CD4-positive, alpha-beta T cell treated with Interleukin-2 at 100 ng/mL for 4 hours (primary cell): ENCODE measurements at places on chromosomes 6 and 20.

DNA sequence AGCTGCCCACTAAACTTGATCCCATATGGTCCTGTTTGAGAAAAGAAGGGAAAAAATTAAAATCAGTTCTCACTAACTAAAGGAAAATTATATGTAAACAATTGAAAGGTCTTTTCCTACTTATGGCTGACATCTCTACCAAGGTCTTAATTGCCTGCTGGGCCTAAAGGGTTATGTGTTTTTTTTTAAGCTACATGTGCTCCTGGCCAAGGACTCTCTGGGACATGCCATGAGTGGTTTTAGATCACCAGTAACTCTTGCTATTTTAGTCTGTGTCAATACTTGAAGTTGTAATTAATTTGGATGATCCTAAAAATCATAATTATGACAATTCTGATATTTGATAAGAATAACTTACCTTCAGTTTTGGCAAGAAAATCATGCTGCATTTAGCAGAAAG is 35.9 kb upstream of the EYA4 start:
- no peak for DNase-seq

DNA sequence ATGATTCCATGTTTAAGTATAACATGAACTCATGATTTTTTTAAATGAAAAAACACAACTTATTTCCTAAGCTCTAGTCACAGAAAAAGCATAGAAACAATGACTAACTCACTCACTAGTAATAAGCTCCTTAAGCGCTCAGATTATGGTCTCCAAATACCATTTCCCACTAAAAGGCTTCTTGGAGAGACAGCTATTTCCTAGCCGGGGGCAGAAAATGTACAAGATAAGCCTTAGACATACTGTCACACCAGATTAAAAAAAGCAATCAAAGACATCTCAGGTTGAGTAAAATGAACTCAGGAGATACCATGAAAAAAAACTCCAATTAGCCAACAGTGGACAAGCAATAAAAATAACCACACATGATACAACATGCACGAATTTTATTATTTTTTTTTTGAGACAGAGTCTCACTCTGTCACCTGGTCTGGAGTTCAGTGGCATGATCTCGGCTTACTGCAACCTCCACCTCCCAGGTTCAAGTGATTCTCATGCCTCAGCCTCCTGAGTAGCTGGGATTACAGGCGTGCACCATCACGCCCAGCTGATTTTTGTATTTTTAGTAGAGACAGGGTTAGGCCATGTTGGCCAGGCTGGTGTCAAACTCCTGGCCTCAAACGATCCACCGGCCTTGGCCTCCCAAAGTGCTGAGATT is 14.9 kb downstream of the SRPK1 start:
- DNase-seq, result no peak

DNA sequence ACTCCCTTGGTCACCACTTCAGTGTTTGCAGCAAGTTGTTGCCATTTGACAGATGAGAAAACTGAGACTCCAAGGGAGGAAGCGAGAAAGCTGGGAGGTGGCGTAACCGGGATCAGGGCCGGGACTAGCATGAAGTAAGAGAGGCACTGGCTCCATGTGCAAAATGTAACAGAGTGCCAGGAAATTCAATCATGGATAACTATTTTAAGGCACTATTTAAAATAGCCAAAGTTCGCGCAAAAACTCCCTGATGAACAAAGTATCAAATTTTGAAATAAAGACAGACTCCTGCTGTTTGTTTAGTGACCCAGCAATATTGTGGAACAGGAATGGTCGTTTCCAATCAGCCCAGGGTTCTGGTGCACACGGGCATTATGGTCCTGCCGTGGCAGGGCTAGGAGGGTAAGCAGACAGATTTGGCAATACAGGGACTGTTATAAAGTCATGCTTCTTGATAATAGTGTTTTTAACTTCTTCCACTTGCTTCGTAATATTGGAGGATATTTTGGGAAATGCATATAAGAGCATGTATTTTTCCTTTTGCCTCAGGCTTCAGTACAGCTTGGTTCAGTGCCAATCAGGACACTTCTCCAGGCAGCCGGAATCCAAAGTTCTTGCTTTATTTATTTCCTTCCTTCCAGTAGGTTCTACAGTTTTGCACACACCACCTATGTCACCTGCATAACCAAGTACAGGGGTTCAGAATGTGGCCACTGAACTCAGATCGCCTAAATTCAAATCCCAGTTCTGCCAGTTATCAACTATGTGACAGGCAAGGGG is 141.6 kb downstream of the EYA2 start:
- no peak for DNase-seq

GRCh38 chr6:16450821-16451220 is 212.4 kb downstream of the GMPR start:
- no peak for DNase-seq

DNA sequence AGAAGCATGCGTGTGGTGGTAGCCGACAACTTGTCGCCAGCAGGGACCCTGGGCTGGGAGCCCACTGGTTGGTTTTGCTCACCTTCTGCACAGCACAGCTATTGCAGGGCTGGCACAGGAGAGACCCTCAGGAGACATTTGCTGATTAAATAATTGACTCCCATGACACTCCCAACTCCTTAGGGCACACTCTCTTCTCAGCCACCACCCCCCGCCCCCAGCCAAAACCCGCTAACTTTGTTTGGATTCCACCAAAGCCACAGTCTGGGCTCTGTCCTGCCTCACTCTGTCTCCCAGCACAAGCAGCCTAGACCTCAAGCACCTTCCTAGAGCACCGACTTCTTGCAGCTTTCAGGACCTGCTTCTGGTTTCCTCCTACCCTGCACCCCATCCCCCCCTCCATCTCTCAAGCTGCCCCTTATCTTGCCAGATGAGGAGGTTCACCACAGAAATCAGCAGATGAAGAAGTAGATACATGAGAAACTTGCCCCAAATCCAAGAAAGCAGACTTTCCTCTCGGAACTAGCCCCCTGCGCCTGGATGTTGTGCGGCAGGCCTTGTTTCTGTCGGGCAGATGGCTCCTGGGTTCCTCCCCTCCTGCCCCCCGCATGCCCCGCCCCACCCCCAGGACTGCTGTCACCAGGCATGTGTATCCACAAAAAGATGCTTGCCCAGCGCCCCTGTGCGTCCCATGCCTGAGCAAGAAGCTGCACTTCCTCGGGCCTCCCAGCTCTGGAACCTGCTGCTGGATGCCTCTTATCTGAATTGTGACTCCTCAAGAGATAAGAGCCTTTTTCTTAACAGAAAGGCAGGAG is 35.0 kb upstream of the CD93 start:
- no peak for DNase-seq

- no peak for DNase-seq
Observed at GRCh38 chr6:72832271-72832670, 210.4 kb downstream of the KCNQ5 start.

DNA sequence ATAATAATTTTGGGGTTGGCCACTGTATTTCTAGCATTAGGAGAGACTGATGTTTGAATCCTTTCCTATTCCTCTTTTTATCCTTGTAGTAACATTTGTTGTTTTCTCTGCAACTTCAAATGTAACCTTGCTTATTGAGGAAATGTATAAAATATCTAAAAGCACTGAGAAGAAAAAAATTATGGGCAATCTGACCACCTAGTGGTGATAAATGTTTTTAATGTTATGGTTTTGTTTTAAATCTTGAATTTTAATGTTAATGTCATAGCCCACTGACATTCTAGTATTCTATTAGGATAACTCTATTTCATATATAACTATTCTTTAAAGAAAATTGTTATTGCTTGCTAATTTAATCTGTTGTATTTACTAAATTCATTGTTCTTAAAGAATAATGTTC is 134.4 kb downstream of the FARS2 start:
- DNase-seq, result no peak

DNA sequence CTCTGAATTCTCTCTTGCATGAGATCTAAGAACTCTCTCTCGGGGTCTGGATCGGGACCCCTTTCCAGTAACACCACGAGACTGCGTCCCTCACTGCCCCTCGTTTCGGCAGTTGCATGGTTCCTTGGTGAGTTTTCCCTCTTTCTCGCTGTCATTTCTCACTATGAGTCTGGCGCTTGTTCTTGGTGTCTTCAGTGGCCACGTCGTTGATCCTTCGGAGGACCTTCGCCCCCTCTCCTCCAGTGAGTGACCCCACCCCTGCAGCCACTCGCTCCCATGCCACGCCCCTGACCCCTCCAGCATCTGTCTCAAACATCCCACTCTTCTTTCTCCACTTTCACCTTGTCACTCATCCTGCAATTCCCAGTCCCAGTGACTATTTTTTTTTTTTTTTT is 23.0 kb downstream of the SYNJ2 start:
- DNase-seq, result no peak

DNA sequence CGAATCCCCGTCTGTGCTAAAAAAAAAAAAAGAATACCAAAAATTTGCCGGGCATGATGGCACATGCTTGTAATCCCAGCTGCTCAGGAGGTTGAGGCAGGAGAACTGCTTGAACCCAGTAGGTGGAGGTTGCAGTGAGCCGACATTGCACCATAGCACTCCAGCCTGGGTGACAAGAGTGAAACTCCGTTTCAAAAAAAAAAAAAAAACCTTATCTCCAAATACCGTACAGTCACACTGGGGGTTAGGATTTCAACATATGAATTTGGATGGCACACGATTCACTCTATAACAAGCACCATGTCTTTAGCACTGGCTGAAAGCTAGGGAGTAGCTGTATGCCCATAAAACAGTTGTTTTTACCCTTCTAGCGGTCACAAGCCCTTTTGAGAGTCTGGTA is 3.8 kb downstream of the SMIM13 start:
- DNase-seq, result no peak

DNA sequence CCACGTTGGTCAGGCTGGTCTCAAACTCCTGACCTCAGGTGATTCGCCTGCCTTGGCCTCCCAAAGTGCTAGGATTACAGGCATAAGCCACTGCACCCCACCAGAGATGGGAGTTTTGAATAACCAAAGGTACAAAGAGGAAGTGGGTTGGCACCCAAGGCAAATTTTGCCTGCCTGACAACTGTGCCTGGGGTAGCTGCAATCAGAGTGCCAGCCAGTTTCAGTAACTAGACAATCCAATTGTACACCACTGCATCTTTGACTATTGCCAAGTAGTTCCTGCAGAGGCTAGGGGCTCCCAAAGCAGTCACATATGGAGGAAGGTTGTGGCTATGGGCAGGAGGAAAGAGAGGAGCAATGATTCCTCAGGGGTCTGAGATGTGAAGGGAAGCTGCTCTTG is 16.6 kb downstream of the ZC3H12D start:
- no peak for DNase-seq

- no peak for DNase-seq
Observed at GRCh38 chr6:20876036-20876435, 341.8 kb downstream of the CDKAL1 start.

GRCh38 chr20:289693-290083 is 862 bp downstream of the C20orf96 start:
- no peak for DNase-seq

GRCh38 chr20:53642196-53643030 is 48.8 kb upstream of the ZNF217 start:
- DNase-seq, result peak; percentile 61

DNA sequence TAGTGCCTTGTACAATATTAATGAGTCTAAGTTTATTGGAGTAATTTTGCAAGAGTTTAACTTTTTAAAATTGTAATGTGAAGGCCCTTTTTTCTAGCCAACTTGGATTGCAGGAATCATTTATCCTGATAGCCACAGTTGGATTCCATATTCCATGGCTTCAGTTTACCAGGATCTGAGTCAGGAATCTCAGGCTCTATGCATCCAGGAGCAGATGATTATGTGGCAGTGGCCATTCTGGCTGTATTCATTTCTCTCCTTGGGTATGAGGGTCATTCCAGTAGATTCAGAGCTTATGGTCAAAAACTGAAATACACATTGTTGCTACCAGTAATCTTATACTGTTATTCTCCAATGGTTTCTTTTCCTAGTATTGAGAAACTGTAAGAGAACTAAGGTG is 2.9 kb downstream of the AIG1 start:
- DNase-seq, result no peak

GRCh38 chr6:46719099-46719498 is 16.1 kb downstream of the PLA2G7 start:
- no peak for DNase-seq

- DNase-seq, result peak; percentile 27
Observed at GRCh38 chr6:108872141-108872557, 23.9 kb downstream of the ARMC2 start.

- no peak for DNase-seq
Observed at GRCh38 chr6:44559486-44560270, 172.2 kb downstream of the CDC5L start.

DNA sequence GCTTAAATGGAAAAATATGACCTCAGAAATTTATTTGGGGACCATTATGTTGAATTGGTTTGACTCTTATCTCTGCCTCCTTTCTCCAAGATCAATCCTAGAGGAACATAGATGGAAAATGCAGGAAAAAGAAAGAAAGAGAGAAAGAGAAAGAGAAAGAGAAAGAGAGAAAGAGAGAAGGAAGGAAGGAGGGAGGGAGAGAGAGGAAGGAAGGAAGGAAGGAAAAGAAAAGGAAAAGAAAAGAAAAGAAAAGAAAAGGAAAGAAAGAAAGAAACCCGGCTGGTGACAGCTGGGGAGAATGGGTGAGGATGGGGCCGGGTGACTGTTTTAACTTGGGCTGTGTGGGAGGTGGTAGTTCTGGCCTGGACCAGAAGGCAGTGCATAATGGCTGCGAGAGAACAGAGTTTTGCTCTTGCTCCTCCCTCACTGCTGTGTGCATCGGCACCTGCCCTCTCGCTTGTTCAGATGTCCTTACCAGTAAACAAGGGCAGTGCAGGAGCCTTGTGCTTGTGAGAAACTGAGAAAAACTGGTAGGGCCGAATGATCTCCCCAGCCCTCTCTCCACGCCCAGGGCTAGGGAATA is 24.7 kb downstream of the GLO1 start:
- no peak for DNase-seq

- DNase-seq, result no peak
Observed at GRCh38 chr20:43571771-43572170, 12.9 kb downstream of the SGK2 start.

- peak; percentile 65 for DNase-seq
Observed at GRCh38 chr6:44253307-44254101, 3.8 kb downstream of the SLC35B2 start.

DNA sequence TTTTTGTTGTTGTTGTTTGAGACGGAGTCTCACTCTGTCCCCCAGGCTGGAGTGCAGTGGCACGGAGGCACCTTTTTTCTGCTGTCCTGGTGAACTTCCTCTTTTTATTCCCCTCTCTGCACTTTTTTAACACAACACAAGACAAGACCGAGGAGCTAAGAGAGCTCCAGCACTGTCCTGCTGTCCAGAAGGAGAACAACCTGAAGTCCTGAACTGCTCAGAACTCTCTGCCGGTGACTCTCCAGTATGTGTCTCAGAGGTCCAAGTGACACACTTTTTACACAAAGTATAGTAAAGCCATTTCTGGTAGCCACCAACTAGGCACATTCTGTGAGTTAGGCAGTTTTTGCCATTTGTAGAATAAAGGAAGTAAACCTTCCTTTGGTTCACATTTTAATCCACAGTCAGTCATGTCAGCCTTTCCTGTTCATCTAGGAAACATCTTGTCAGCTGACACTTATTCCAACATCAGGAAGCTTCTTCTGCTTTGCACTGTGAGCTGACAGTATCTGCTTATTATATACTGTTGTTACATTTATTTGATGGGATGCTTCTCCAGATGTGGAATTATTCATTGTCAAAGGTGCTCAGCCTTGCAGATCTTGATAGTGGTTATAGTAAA is 28.1 kb upstream of the TXNDC5 start:
- DNase-seq, result no peak

- no peak for DNase-seq
Observed at GRCh38 chr20:3686867-3687321, 5.1 kb upstream of the ADAM33 start.
